ENCODE measurements at places on chromosomes 3 and 15.

GRCh38 chr15:86855307-86856291 is 775.9 kb downstream of the AGBL1 start:
- no peak for DNase-seq

- DNase-seq: no peak
Observed at GRCh38 chr3:11847607-11848006, 922 bp upstream of the TAMM41 start.

GRCh38 chr15:42275780-42276391 is 2.7 kb upstream of the TMEM87A start:
- DNase-seq: no peak

GRCh38 chr3:119220970-119221667 is 19.6 kb downstream of the B4GALT4 start:
- DNase-seq: no peak

DNA sequence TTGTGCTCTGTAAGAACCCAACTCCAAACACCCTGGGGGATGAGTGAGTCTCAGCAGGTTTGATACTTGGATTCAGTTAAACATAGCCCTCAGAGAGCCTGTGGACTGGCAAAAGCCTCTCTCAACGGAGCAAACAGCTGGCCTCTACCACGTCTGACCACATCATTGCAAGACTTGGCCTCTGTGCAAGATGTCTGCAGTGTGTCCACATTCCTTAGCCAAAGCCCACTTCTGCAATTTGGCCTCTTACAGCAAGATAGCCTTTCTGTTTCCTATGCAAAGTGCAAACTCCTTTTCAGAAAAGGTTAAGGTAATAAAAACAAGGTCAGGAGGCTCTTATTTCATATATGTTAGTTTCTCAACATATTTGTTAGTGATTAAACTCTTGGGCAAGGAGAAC is 27.9 kb downstream of the FBN1 start:
- no peak for DNase-seq

DNA sequence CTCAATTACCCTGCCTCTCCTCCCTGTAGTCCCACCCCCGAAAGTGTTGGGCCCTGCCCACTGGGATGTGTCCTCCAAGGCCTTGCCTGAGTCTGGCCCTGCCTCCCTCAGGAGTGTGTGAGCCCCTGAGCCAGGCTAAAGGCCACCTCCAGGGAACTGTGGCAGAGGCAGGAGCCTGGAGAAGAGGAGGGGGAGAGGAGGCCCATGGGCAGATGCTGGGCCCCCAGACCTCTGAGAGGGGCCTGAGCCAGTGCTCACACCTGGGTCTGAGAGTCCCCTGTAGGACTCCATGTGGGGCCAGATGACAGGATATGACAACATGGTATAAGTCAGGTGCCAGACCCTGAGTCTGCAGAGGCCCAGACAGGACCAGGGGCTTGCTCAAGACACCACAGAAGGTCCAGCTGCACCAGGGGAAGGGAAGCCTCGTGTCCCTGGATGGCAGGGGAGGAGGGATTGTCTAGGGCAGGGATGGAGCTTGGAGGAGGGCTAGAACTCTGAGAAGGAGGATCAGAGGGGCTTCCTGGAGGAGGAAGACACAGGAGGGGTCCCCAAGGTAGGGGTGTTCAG is 217.9 kb downstream of the TBC1D2B start:
- DNase-seq: no peak

GRCh38 chr15:80514071-80514780 is 110.0 kb downstream of the ARNT2 start:
- DNase-seq: no peak
